ENCODE measurements at places on chromosomes 2 and 18.

DNA sequence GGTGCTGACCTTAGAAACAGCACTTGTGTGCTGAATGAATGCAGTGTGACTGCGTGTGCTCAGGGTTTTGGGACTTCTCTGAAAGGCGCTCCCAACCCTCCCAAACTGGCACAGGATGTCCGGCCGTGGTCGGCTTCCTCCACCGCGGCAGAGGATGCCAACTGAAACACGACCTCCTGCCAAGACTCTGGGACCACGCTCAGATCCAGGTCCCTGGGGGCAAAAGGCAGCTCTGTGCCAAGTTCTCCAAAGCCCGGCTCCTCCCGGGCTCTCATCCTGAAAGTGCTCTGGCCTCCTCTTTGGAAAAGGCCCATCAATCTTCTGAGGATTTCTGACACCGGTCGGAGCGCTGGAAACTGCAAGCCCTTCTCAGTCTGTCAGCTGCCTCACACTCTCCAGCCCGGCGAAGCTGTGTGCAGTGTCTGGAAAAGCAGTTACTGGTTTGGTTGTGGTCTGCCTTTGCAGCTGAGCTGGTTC, 32.3 kb upstream of the ZBTB7C start:
- no peak for DNase-seq

- DNase-seq, result no peak
Observed at GRCh38 chr2:120825370-120826259, 89.9 kb downstream of the GLI2 start.

DNA sequence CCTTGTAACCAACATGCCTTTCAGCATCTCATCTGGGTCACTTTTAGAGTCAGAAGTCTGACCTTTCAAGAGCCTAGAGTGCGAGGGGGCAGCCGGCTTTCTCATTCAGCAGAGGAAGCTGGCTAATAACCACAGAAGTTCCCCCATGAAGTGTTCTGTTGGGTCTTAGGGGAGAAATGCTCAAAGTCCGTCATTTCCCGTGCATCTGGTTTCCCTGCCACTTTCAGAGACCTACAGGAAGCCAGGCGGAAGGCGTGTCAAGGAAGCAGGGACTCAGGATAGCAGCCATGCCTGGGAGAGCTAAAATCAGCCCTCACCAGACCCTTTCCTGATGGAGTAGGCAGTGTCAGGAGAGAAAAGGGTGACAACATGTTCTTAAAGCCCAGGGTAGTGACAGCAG, 301.8 kb upstream of the ID2 start:
- peak; percentile 9 for DNase-seq

DNA sequence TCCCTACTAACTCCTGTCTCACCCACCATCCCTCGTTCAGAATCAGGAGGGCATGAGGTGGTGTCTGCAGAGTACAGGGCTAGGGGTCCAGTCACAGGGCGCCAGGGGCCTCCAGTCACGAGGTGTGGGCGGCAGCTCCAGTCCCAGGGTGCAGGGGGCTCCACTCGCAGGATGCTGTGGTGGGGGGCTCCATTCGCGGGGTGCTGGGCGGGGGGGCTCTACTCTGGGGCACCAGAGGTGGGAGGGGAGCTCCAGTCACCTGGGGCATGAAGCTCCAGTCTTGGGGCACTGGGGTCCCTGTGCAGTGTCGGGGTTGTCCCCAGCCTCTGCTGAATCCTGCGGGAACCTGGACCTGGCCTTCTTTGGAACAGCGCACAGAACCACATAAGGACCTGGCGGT, 66.0 kb downstream of the EIPR1 start:
- DNase-seq, result no peak

- DNase-seq, result peak; percentile 59
Observed at GRCh38 chr2:218081063-218081462, 12.0 kb downstream of the RUFY4 start.

GRCh38 chr2:232979871-232980461, 33.1 kb downstream of the NGEF start:
- no peak for DNase-seq

DNA sequence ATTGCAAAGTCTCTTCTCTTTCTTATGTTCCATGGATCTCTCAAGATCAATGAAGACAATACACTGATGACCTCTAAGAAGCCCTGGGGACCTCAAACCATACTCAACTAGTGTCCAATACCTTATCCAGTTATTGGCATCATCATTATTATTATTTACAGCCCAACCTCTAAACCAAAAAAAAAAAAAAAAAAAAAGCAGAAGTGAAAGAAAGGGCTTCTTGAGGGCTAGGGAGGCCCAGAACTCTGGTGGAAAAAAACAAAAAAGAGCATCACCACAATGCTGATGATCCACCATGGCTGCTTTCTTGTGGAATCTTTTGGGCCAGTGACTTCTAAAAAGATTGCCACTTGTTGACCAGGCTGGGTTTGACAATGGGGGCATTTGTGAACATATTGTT, 324.9 kb downstream of the LPIN1 start:
- peak; percentile 20 for DNase-seq

GRCh38 chr2:98737848-98738247, 6.9 kb upstream of the MGAT4A start:
- DNase-seq, result no peak

- DNase-seq, result no peak
Observed at GRCh38 chr18:46053368-46054095, 18.5 kb downstream of the PSTPIP2 start.

- no peak for DNase-seq
Observed at GRCh38 chr2:174888646-174889271, 116.4 kb downstream of the CHN1 start.

- no peak for DNase-seq
Observed at GRCh38 chr2:219453671-219454590, 19.3 kb downstream of the SPEG start.

- DNase-seq, result no peak
Observed at GRCh38 chr2:226474131-226474530, 325.5 kb downstream of the IRS1 start.

GRCh38 chr18:8752329-8752728, 47.0 kb downstream of the MTCL1 start:
- no peak for DNase-seq

GRCh38 chr2:208698114-208698513, 291.5 kb downstream of the PTH2R start:
- DNase-seq, result no peak

DNA sequence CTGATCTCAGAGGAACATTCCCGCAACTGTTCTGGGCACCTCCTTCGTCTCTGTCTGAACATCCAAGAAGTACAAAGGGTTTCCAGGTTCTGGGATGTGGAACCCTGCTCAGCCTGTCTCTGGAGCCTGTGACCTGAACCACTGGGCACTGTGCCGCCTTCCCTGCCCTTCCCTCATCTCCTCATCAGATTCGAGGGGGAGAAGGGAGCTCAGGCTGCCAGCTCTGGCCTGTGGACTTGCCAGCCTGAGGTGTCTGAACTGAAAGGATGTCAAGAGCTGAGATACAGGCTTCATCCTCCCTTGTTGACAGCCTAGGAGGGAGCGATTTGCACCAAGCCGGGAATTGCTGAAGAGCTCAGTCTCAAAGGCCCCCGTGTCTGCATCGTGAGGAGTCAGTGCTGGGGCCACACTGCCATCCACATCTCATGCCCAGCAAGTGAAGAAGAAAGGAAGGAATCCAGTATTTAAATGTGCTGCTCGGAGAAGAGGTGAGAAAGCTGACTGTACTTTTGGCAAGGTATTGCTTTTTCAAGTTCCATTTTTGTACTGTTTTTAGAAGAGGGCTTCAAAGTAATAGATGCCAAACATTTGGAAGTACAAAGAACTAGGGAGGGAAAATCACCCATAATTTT, 12.6 kb downstream of the NEU2 start:
- DNase-seq, result no peak

- DNase-seq, result peak; percentile 88
Observed at GRCh38 chr2:201118121-201118960, 2.4 kb downstream of the CFLAR start.

DNA sequence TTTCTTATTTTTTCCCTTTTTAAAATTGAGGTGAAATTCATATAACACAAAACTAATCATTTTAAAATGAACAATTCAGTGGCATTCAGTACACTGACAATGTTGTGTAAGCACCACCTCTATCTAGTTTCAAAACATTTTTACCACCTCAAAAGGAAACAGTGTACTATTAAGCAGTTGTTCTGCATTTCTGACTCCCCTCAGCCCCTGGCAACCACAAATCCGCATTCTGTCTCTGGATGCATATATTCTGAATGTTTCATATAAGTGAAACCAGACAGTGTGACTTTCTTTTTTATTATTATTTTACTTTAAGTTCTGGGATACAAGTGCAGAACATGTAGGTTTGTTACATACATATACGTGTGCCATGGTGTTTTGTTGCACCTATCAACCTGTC, 19.2 kb upstream of the TANK start:
- peak; percentile 30 for DNase-seq

DNA sequence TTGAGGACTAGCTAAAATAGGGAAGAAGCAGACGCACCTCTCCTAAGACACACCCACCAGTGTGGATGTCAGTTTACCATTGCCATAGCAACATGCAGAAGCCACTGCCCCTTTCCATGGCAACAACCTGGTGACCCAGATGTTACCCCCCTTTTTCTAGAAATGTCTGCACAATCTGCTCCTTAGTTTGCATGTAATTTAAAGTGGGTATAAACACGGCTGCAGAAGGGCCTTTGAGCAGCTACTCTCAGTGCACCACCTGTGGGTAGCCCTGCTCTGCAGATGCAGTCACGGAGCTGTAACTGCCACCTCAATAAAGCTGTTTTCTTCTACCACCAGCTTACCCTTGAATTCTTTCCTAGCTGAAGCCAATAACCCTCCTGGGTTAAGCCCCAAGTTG, 87.1 kb downstream of the FBXO15 start:
- no peak for DNase-seq

DNA sequence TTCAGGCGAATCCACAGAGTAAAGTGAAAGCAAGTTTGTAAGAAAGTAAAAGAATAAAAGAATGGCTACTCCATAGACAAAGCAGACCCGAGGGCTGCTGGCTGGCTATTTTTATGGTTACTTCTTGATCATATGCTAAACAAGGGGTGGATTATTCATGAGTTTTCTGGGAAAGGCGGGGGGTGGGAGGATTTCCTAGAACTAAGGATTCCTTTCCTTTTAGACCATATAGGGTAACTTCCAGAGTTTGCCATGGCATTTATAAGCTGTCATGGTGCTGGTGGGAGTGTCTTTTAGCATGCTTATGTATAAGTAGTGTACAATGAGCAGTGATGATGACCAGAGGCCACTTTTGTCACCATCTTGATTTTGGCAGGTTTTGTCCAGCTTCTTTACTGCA, 59.8 kb downstream of the SLC4A3 start:
- no peak for DNase-seq

DNA sequence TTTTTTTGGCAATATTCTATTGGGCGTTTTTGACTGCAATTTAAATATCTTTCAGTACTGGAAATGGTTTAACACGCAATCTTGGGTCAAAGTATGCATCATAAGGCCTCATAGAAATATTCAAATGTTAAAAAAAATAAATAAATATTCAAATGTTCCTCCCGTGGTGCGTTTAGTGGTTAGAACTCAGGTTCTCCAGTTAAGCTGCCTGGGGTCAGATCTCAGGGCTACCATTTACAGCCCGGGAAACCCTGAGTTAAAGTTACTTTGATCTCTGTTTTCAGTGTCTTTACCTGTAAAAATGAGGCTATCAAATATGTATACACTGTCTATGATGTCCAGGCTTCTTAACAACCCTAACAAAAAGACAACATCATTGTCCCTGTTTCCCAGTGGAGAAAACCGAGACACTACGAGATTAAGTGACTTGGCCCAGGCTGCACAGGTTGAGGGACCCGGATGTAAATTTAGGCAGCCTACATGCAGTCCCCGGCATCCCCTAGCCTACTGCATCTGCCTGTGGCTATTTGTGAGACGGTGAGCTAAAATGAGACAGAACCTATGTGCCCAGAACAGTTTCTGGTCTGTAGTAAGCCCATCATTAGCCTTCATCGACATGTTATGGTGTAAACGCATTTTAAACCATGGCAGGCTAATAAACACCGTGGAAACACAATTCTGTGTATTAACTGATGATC, 1.7 kb downstream of the FHL2 start:
- no peak for DNase-seq

- DNase-seq, result no peak
Observed at GRCh38 chr18:32742579-32742978, 30.2 kb downstream of the KLHL14 start.

GRCh38 chr2:148582679-148583511, 61.7 kb upstream of the EPC2 start:
- no peak for DNase-seq

DNA sequence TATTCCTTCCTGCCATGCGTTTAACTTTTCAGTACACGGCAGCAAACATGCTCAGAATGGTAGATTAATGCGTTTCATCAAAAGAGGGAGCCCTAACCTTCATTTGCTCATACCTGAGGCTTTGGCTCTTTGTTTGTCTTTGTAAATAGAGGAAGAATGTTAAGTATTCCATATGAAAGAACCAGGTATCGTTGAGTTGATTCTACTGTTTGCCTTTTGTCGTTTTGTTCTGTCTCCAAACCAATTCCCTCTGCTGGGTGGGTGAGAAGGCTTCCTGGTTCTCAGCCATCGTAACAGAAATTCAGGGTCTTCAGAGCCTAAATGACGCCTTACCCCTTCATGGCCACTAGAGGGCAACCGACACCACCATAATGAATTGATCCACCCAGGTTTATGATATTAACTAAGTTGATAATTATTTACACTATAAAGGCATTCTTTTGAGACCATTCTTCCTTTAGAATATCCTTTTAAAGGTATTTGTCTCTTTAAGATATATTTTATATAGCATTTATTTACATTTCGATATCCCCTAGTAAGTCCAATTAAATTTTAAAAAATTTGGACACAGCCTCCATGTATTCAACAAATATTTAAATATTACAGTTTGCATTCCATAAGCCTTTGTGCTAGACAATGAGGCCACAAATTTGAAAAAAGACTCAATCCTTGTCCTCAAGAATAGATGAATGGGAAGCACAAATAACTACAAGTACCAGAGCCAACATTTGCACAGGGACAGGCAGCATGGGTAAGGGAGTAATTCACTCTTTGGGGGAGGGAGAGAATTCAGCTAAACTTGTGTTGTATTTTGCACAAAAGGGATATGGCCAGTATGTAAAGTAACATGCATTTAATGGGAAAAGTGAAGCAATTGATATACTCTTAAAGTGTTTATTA, 48.1 kb downstream of the TIMM21 start:
- DNase-seq, result peak; percentile 65

- DNase-seq, result no peak
Observed at GRCh38 chr18:24930971-24931370, 421.0 kb downstream of the ZNF521 start.

DNA sequence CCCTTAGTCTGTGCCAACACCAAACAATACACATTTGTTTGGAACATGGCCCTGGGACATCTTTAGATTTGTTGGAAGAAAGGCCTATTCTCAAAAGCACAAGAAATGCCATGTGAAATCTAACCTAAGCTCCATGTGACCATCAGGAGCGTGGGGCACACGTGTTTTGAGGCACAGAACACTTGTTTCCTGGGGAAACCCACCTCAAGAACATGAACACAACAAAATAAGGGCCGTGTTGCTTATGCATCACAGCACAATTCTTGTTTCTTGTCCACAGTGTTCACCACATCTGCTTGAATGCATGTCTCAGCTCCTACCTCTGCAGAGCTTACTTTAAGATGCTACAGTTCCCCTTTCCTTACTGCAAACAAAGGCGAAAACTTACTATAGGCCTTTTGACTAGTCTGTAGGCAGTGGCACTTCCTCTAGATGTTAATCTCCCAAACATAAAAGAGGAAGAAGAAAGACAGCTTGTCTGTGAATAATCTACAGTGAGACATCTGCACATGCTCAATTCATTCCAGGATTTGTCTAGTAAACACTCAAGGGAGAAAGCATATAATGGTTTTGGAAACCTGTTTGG, 165.0 kb downstream of the ANKRD44 start:
- DNase-seq, result peak; percentile 87

GRCh38 chr2:9965119-9965822, 13.8 kb downstream of the GRHL1 start:
- no peak for DNase-seq

Data from inflammatory macrophage (primary cell).